ENCODE measurements at places on chromosomes 3 and 15.

- DNase-seq, result no peak
Observed at GRCh38 chr3:162377608-162378007, 881.0 kb downstream of the OTOL1 start.

DNA sequence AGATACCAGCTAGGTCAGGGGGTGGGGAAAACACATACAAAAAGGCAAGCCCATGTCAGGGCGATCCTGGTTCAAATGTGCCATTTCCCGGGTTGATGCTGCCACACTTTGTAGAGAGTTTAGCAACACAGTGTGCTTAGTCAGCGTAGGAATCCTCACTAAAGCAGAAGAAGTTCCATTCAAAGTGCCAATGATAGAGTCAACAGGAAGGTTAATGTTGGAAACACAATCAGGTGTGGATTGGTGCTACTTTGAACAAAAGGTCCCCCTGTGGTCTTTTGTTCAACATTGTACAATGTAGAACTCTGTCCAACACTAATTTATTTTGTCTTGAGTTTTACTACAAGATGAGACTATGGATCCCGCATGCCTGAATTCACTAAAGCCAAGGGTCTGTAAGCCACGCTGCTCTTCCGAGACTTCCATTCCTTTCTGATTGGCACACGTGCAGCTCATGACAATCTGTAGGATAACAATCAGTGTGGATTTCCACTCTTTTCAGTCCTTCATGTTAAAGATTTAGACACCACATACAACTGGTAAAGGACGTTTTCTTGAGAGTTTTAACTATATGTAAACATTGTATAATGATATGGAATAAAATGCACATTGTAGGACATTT lies 28.9 kb downstream of the TPM1 start:
- DNase-seq, result no peak

- no peak for DNase-seq
Observed at GRCh38 chr15:88243895-88244787, 12.4 kb downstream of the NTRK3 start.

GRCh38 chr3:54358969-54359694 lies 236.8 kb downstream of the CACNA2D3 start:
- no peak for DNase-seq

- no peak for DNase-seq
Observed at GRCh38 chr3:116265320-116265695, 180.0 kb downstream of the LSAMP start.

GRCh38 chr15:29913528-29914135 lies 91.4 kb upstream of the TJP1 start:
- DNase-seq, result no peak

DNA sequence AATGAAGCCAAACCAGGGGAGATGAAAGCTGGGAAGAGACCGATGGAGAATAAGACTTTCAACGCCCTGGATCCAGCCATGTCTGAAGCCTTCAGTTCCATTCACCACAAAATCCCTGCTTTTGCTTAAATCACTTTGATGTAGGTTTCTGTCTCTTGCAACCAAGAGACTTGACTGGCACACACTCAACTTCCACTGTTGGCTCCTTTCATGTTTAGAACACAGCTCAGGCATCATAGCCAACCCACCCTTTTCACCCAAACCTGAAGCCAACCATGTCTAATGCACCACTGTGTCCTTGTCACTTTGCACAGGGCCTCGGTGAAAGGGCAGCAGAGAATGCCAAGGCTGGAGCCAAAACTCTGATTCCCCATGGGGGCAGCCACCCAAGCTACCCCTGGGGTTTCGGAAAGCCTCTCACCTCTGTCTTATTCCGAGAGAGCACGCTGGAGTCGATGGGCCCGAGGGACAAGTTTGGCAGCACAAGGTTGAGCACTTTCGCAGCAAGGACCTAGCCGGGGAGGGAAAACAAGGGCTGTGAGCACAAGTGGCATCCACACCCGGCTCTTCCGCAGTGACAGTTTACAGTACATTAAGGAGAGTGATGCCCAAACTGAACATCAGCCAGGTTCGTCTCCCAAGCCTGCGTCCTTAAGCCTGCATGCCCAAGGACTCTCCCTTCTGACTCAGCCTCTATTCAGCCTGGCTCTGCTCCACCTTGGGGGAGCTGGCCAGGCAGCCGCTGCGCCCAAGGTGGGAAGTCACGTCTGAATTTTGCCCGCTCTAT lies 37.6 kb downstream of the ABTB1 start:
- DNase-seq, result no peak

GRCh38 chr15:77440378-77440999 lies 19.8 kb downstream of the HMG20A start:
- no peak for DNase-seq

All from activated CD4-positive, alpha-beta T cell treated with anti-CD3 and anti-CD28 coated beads, Interleukin-2, amount 50 U/mL, for 4 hours (primary cell).